Omental fat pad (tissue), 4 donors: ENCODE measurements at places on chromosomes 4 and X. TPM values are rescaled to one million over a fixed set of nuclear protein-coding genes. Genes with fewer than 3 reads are reported as not detected.

Gene MAGEA1
- not detected for total RNA-seq

Gene FAM53A
- total RNA-seq: 10.9 TPM

Gene CLTRN
- total RNA-seq: not detected

Gene ITM2A
- total RNA-seq: 45.5 TPM

Gene GAGE1
- not detected for total RNA-seq

Gene MTTP
- not detected for total RNA-seq

Gene USP17L25
- total RNA-seq: not detected

Gene PNMA6F
- not detected for total RNA-seq

Gene DMRTC1
- not detected for total RNA-seq

Gene IL2RG
- 30.9 TPM for total RNA-seq

Gene DCAF4L1
- 0.47 TPM for total RNA-seq

Gene TLR2
- 80.3 TPM for total RNA-seq

Gene NUDT11
- 1.1 TPM for total RNA-seq

Gene UGT2B11
- not detected for total RNA-seq

Gene NUP62CL
- total RNA-seq: 0.84 TPM

Gene RIPPLY1
- 0.82 TPM for total RNA-seq

Gene TMSB15A
- total RNA-seq: not detected

Gene SPACA5B
- not detected for total RNA-seq

Gene TMEM150C
- 20.5 TPM for total RNA-seq

Gene JADE3
- total RNA-seq: 5.8 TPM

Gene DCAF12L2
- not detected for total RNA-seq

Gene BCORL1
- total RNA-seq: 4.9 TPM

Gene MEPE
- total RNA-seq: not detected

Gene RHOH
- 4.6 TPM for total RNA-seq

Gene TMPRSS11F
- not detected for total RNA-seq

Gene HPSE
- total RNA-seq: 21.7 TPM

Gene HMX1
- total RNA-seq: not detected

Gene FABP2
- total RNA-seq: not detected

Gene IBSP
- total RNA-seq: not detected

Gene TRIM60
- not detected for total RNA-seq

Gene TCEAL4
- 90.0 TPM for total RNA-seq

Gene FGF2
- total RNA-seq: 50.9 TPM

Gene PCDH18
- 71.2 TPM for total RNA-seq

Gene TRAPPC2
- 6.6 TPM for total RNA-seq

Gene KLHL4
- 1.2 TPM for total RNA-seq

Gene IQCM
- total RNA-seq: not detected

Gene EREG
- 9.4 TPM for total RNA-seq

Gene MAD2L1
- 2.0 TPM for total RNA-seq

Gene DCAF8L2
- total RNA-seq: not detected

Gene GPM6B
- 9.1 TPM for total RNA-seq

Gene AKAP14
- not detected for total RNA-seq

Gene CSN1S1
- total RNA-seq: 1.6 TPM

Gene FHIP1A
- total RNA-seq: 0.32 TPM

Gene MGST2
- 24.6 TPM for total RNA-seq
